Activated CD8-positive, alpha-beta memory T cell treated with anti-CD3 and anti-CD28 coated beads for 1 hour (primary cell): ENCODE measurements at places on chromosomes 11 and 22.

- no peak for DNase-seq
Measured at GRCh38 chr22:23305922-23306374, 125.6 kb downstream of the BCR start.

DNA sequence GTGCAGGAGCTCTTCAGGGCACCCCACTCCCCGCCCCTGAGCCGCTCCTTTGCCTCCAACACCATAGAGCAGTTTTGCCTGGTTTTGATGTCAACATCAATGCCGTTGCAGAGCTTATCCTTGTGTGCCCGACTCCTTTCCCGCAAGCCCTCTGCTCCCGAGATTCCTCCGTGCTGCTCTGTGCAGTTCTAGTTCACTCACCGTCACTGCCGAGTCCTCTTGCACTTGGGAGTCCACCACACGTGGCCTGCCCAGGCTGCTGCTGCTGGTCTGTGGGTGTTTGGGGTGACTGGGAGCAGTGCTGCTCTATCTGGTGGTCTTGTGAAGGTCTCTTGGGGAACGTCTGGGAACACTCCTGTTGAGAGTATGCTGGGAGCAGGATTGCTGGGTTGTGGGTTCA, 63.8 kb upstream of the ANO1 start:
- no peak for DNase-seq

DNA sequence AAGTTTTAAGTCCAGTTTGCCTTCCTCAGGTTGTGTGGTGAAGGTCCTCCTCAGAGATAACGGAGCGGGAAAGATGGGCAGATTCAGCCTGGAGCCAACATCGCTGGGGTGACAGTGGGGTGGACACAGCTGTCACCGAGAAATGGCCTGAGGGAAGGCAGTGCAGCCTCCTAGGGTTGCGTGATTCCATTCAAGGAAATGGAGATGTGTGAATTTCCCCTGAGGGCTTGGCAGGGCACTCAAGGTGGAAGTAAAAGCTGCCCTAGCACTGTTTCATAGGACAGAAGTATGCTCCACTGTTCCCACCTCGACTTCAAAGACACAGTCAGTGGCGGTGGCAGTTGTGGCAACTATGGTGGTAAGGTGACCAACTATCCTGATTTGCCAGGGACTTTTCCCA, 15.4 kb upstream of the CAT start:
- no peak for DNase-seq

- DNase-seq, result no peak
Measured at GRCh38 chr11:35785287-35786167, 123.0 kb downstream of the TRIM44 start.

- no peak for DNase-seq
Measured at GRCh38 chr11:69666752-69667536, 8.2 kb downstream of the LTO1 start.

GRCh38 chr11:58586998-58587397, 8.1 kb downstream of the ZFP91 start:
- DNase-seq, result no peak

- no peak for DNase-seq
Measured at GRCh38 chr11:127612607-127613006, 612.0 kb upstream of the KIRREL3 start.

- DNase-seq, result no peak
Measured at GRCh38 chr11:32100495-32100894, 9.6 kb downstream of the RCN1 start.
